Pericardium fibroblast (primary cell): ENCODE measurements at places on chromosomes 7 and 10. TPM values are rescaled to one million over a fixed set of nuclear protein-coding genes. Genes with fewer than 3 reads are reported as not detected.

DNAH11 gene
- 0.23 TPM in 1 of 2 replicates, not detected in the other for total RNA-seq

SLC18A3 gene
- total RNA-seq = not detected in 2 replicates

FAM13C gene
- total RNA-seq = 1.3 and 3.9 TPM in 2 replicates

NEURL1 gene
- under 0.01 and 2.4 TPM in 2 replicates for total RNA-seq

LRRD1 gene
- not detected in 2 replicates for total RNA-seq

PIK3AP1 gene
- total RNA-seq = not detected in 2 replicates

FXYD4 gene
- not detected in 2 replicates for total RNA-seq

TMEM26 gene
- total RNA-seq = 0.12 and 1.6 TPM in 2 replicates
